ENCODE measurements at places on chromosomes 16 and 17.

GRCh38 chr17:17376362-17376761 lies 73.2 kb downstream of the NT5M start:
- no peak for DNase-seq

DNA sequence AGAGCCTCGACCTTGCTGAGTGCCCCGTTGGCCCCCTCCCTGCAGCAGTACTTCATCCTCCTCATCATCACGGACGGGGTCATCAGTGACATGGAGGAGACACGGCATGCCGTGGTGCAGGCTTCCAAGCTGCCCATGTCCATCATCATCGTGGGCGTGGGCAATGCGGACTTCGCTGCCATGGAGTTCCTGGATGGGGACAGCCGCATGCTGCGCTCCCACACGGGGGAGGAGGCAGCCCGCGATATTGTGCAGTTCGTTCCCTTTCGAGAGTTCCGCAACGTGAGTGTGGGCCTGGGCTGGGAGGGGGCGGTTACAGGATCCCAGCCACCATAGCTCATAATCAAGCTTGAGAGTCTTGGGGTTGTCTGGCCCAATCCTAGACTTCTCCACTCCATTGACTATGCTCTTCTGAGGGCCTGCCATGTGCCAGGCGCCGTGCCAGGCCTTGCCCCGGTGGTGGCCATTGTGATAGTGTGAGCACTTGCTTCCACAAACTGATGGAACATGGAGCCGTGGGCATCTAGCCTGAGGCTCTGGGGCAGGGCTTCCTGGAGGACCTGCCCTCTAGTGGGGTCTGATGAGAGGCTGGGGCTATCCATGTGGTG lies 39.7 kb downstream of the PSME3IP1 start:
- DNase-seq, result no peak

DNA sequence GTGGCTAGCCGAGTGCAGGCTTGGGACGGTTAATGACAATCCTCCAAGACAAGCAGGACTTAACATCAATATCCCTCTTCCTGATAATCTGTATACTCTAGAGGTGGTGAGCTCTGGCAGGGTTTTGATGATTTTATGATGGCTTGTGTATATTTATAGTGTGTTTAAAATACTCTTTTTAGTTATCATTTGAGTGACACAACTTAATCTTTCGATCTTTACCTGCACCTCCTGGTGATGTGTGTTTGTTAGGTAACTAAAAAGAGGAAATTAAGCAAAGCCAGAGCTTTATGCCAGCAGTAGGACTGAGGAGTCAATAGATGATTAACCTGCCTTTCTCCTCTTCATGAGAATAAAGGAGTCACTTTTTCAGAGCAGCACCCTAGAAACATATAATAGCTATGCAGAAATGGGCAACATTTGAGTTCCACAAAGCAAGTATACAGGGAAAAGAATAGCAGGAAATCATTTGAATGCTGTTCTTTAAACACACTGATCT lies 210.5 kb downstream of the IRX3 start:
- no peak for DNase-seq

- DNase-seq, result no peak
These were observed 393.8 kb upstream of the KIF2B start for GRCh38 chr17:53428913-53429312.

- peak; percentile 71 for DNase-seq
These were observed 7.4 kb downstream of the CDK5RAP3 start for GRCh38 chr17:47978324-47978723.

GRCh38 chr16:6753553-6753952 lies 579.1 kb upstream of the RBFOX1 start:
- DNase-seq, result no peak

DNA sequence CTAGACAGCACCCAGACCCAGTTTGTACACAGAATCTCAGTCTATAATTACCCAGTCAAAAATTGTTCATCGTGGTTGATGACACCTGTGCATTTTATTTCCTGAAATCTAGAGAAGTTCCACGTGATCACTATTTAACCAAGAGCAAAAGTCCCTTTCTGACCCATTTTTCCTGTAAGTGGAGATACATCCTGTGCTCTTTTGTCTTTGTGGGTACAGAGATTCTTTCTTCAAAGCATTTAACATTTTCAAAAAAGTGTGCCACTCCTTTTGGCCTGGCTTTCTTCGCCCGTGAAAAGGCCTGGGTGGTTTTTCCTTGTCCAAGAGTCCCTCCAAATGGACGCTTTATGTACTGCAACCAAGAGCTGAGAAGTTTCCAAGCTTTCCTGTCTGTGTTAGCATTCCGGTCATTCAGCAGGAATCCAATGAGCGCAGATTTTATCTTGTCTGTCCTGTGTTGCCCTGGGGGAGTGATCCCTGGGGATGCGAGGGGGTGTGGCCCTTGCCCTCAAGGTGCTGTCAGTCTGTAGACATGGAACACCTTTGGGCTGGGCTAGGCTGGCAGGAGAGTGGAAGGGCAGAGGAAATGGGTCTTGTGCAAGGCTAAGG lies 161.1 kb upstream of the CACNG5 start:
- DNase-seq, result peak; percentile 53

GRCh38 chr17:77369544-77369971 lies 228.8 kb downstream of the SEC14L1 start:
- DNase-seq, result no peak

- DNase-seq, result no peak
These were observed 9.7 kb upstream of the ITGA3 start for GRCh38 chr17:50046179-50046578.

- DNase-seq, result no peak
These were observed 2287.0 kb downstream of the TP53TG3F start for GRCh38 chr16:35746281-35746962.

- DNase-seq, result no peak
These were observed 539 bp upstream of the KRTAP4-8 start for GRCh38 chr17:41098481-41098880.

DNA sequence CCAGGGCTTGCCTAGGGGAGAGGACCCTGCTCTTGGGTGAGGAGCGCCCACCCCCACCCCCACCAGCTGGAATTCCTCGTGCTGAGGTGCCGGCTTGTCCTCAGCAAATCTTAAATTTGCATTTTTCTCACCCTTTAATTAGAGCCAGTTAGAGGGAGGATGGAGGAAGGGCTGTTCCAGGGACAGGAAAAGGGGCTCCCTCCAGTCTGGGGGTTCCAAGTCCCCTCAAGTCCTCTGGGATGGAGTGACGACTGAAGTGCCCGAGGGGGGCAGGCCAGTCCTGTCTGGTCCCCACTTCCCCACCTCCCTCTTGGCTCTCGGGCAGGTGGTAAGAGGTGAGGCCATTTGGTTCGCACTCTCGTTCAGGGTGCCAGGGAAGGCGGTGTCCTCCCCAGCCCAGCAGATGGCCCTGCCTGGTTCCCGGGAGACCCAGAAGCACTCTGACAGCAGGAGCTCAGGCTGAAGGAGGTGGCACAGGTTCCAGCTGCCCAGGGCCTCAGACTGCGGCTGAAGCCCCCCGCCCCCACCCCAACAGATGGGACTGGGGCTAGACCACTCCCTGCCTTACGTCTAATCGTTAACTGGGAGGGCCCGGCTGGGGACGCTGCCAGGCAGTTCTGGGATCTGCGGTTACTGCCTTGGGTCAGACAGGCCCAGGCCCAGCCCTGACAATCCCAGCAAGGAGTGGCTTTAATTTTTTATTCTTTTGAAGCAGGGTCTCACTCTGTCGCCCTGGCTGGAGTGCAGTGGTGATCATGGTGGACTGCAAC lies 2.2 kb downstream of the RAB26 start:
- peak; percentile 63 for DNase-seq

DNA sequence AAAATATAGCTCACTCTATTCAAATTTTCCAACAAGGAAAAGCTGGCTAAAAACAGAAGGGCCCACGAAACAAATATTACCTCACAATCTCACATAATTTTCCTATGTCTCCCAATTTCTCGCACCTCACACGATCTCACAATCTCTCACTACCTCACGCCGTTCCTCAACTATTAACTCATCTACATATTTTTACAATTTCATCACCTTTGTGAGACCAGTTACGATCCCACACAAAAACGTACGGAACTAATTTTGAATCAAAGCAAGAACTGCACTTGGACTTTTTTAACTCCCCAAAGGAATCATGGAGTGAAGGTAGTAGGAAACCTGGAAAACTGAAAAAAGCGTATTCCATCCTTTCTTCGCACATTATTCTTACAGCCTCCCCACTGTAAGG lies 1.1 kb downstream of the CBX1 start:
- no peak for DNase-seq

GRCh38 chr17:64682261-64683181 lies 20.4 kb upstream of the SMURF2 start:
- no peak for DNase-seq

GRCh38 chr17:55654821-55655220 lies 67.8 kb downstream of the TMEM100 start:
- no peak for DNase-seq

- no peak for DNase-seq
These were observed 91.8 kb downstream of the TMEM132E start for GRCh38 chr17:34671191-34671590.

DNA sequence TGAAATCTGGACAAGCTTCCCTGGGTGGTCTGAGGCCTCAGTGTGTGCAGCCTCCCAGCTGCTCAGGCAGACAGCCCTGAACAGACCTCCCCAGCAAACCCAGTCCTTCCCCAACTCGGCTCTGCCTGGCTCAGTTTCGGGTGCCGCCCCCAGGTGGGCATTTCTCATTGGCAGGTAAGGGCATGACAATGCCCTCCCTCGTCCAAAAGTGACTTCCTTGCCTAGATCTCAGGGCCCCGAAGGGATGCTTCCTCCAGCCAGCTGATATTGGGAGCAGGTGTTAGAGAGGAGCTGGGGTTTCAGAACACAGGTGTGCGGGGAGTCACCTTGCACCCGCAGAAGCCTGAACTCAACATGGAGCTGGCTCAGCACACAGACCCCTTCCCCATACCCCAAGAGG lies 3.8 kb upstream of the PPL start:
- DNase-seq, result no peak

- no peak for DNase-seq
These were observed 253.6 kb upstream of the XYLT1 start for GRCh38 chr16:17724242-17724898.

GRCh38 chr16:53433930-53434376 lies 318 bp upstream of the RBL2 start:
- DNase-seq, result no peak

- DNase-seq, result no peak
These were observed 18.7 kb downstream of the KRT9 start for GRCh38 chr17:41553176-41553575.

DNA sequence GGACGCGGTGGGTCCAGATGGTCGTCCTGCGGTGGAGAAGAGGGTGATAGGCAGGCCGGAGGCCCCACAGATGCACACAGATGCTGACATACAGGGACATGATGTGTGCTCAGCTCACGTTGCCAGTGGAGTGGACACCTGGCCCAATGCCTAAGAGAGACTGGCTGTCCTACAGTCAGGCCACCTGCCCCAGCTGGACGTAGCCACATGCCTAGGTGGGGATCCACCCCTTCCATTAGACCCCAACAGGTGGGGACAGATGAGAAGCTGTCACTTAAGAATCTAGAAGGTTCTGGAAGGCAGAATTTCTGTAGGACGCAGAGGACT lies 117.6 kb upstream of the ZNF750 start:
- DNase-seq, result peak; percentile 20

DNA sequence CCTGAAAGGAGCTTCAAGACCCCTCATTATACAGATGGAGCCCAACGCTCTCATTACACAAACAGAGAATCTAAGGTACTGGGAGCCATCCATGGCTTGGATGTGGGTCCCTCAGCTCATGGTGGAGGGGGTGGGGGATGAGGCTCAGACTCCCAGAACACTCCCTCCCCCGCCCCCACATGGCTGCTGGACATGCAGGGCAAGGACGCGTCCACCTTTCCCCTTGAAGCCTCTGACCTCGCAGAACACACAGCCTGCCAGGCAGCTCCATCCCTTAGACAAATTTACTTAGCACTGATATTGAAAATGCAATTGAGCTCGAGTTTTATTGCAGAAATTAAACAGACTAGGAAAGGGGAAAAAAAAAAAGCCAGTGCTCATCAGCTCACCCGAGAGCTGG lies 203.9 kb downstream of the ZNF423 start:
- no peak for DNase-seq

DNA sequence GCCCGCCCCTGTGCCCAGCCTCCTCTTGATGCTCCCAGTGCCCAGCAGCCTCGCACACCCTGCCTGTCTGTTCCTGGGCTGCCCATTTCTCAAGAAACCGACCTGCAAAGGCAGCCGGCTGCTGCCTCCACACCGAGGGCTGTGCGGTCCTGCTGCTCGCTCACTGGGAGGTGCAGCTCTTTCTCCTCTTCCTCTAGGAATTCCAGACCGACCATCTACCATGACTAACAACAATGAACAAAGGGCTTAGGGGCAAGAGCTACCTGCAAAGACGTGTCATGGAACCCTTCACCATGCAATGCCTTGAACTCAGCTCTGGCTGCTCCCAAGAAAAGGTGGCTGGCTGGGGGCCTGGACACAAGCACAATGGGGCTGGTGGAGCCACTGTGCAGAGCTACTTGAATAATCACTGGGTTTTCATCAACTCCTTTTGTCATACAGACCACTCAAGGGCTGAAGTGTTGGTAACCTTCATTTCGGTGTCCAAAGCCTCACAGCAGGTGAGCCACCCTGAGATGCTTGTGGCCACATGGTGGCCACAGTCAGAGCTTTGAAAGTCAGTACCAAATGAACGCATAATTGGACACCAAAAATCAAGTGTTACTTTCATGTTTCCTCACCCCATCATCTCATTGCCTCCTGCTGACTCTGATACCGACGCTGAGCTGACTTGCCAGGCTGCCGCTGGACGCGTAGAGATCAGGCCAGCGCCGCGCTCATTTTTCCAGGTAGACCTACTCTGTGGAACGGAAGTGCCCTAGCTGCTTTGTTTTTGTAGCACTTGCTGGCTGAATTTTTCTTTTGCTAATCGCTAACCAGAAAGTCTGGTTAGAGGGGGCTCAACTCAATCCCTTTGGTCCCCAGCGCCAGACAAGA lies 19.8 kb downstream of the CYB561 start:
- DNase-seq, result peak; percentile 12

DNA sequence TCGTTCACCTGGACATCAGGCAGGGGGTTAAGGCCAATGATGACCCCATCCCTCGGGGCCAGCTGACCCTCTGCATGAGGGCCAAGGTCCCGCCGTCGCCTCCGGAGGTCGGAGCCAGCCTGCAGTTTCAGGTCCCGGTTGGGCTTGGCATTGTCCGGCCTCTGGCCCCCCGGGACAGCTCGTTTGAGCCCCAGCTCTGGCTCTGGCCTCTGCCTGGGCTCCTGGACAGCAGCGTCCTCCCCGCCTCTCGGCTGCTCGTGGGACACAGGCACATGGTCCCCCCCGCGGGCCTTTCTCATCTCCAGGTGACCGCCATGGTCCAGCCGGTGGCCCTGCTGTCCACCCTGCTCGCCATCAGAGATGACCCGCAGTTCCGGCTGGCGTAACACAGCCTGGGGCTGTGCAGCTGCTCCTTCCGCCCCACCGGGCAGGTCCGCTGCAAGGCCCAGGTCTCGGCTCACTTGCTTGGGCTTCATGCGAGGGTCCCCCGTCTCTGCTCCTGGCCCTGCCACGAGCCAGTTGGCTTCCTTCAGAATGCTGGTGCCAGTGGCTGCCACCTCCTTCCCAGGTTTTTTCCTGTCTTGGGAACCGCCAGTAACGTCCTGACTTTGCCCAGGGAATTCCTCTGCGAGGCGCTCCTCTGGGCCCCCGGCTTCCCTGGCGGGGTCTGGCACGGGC lies 6.7 kb downstream of the NDUFAF8 start:
- DNase-seq, result no peak

GRCh38 chr17:19537111-19537510 lies 3.5 kb downstream of the SLC47A1 start:
- no peak for DNase-seq

- DNase-seq, result peak; percentile 29
These were observed 9.1 kb downstream of the SLC16A3 start for GRCh38 chr17:82237746-82238471.
